ENCODE measurements at places on chromosomes 12 and 14. TPM values are rescaled to one million over a fixed set of nuclear protein-coding genes. Genes with fewer than 3 reads are reported as not detected.

DNA sequence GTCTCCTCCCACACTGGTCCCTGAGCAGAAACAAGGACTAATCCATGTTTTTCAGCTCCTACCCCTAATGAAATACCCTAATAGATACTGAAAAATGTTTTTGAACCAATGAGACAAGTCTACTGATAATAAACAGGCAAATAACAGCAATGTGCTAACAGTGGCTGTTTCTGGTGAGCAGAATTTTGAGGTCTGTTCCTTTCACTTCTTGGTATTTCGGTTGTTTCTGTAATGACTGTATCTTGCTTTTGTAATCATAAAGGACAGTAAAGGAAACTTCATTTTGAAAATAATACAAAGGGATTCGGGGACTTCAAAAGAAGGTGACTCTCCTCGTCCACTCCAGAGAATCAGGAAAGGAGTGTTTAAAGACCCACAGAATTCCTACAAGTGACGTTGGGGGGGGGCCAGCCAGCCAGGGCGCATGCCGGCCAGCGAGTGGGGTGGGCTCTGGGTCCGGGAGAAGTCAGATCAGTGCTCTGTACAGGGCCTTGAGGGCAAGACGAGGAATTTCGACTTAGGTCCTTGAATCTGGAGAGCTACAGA is 1.1 kb upstream of the CD9 start:
- no peak for DNase-seq

- peak; percentile 66 for DNase-seq
Observed at GRCh38 chr14:101120641-101121507, 217.4 kb upstream of the RTL1 start.

DNA sequence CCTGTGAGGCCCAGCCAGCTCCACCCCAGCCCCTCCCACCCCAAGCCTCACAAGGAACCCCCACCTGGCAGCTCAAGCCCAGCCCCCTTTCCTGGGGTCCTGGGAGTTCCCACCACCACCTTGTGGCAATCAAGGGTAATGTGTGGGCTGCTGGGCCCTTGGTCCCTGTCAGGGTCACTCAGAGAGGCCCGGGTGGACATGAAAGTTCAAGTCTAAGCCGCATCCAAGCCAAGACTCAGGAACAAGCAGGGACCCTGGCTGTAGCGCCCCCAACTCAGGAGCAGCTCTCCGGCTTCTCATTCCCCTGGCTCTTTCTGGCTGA is 106.4 kb upstream of the C14orf180 start:
- no peak for DNase-seq

- DNase-seq = no peak
Observed at GRCh38 chr12:42905419-42905705, 315.8 kb upstream of the PRICKLE1 start.

GRCh38 chr12:49231878-49232655 is 32.8 kb upstream of the TUBA1C start:
- no peak for DNase-seq

DNA sequence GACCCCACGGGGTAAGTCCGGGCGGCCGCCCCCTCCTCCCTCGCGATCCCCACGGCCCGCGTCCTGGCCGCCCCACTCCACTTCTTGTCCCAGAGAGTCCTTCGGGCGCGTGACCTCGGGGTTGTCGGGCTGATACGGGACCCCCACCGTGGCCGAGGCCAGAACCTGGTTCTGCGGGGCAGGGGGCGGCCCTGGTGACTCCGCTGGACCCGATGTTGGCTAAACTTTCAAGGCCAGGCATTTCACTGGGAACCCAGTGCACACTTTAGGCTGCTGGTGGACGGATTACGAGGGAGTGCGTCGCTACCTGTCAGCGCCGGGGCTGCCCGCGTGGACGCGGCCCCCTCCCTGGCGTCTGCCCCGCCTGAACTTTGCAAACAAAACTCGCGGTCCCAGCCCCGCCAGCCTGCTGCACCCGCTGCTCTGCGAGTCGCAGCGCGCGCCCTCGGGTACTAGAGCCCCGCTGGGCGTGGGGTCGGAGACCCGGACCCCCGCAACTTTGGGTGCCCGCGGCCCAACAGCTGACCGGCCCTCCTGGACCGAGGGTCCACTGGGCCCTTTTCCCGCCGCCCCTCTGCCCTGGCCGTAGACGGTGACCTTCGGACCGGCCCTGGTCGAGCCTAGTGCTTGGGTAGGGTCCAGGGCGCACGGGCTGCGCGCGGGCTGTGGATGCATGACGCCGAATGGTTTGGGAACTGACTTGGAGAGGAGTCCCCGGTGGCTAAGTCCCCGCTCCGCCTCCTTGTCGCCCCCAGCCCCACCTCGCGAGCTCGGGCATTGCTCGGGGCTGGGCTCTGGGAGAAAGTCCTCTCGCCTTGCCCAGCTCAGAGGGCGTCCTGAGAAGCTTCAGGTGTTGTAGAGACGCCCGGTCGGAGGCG is 624 bp downstream of the RIN3 start:
- peak; percentile 74 for DNase-seq

DNA sequence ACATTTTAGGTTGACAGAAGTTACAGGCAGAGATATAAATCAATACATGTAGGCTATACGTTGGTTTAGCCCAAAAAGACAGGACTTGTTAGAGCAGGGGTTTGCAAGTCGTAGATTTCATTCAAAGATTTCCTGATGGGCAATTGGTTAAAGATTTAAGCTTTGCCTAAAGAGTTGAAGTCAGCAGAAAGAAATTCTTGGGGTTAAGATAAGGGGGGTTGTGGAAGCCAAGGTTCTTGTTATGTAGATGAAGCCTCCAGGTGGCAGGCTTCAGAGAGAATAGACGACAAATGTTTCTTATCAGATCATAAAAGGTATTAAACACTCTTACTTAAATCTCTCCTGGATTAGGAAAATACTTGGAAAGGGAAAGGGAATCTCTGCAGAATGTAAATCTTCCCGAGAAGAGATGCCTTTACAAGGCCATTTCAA is 510.8 kb downstream of the TMTC2 start:
- no peak for DNase-seq

ADAM21 gene
- total RNA-seq = not detected

DNA sequence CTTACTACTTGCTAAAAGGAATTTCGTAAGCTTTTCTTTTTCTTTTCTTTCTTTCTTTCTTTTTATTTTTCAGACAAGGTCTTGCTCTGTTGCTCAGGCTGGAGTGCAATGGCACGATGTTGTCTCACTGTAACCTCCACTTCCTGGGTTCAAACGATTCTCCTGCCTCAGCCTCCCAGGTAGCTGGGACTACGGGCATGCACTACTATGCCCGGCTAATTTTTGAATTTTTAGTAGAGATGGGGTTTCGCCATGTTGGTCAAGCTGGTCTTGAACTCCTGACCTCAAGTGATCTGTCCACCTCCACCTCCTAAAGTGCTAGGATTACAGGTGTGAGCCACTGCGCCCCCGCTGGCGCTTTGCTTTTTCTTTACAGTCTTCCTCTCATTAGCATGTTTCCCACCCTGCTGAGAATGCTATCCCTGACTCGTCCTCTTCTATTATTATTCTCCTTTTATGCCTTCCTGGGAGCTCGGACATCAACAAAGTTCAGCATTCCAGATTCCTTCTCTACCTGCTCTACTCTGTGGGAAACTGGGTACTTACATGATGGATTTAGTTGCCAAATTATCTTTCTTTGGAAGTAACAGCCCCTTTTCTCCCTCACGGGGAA is 3.1 kb downstream of the MTHFD1 start:
- DNase-seq = no peak

DNA sequence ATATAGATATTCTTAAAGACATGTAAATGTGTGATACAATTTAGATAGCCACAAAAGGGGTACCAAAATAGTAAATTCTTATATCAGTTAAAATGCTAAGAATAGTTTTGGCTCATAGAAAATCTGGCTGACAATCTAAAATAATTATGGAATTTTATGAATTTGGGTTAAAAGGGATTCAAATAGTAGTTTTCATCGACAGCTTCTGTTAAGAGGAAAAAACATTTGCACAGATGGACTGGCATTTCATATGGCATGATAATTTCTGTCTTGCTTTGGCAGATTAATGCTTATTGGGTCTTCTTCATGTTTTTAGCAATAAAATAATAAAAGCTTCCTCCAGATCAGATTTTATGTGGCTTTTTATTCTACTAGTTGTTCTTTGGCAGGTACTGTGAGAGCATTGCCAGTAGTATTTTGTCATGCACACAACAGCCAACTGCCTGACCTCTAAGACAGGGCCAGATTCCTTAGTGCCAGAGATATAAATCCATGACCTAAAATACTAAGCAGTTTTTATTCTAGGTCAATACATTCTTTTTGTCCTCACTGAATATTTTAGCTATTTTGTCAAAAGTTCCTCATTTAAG is 9.1 kb downstream of the ABCD2 start:
- no peak for DNase-seq

OR6C2 gene
- total RNA-seq = not detected

- DNase-seq = no peak
Observed at GRCh38 chr14:86570371-86570770, 1040.4 kb downstream of the FLRT2 start.

DNA sequence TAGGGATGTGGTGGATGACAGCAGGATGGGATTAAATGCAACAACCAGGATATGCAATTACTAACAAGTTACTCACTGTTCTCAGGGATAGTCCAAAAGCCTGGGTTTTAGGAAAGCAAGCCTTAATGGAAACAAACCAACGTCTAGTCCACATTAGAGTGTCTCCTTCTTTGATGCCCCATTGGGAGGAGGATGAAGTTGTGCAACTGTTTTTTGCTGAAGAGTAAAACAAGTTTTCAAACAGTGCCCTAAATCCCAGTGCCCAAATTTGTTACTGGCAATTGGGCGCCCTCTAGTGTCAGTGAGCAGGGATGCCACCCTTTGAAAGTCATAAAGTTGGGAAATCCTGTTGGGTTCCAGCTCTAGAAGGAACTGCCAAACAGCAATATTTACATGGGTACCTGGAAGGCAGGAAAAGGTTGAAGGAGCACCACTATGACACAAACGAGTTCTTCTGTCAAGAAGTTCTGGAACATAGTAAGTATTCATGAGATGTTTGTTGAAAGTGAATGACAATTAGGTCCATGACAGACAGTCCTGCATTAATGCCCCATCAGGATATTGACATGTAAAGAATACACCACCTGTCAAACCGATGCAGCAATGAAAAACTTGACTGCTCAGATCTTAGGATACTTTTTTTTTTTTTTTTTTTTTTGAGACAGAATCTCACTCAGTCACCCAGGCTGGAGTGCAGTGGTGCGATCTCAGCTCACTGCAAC is 11.1 kb upstream of the DPF3 start:
- peak; percentile 89 for DNase-seq

ZC3H10 gene
- total RNA-seq = 11.2 TPM

DNA sequence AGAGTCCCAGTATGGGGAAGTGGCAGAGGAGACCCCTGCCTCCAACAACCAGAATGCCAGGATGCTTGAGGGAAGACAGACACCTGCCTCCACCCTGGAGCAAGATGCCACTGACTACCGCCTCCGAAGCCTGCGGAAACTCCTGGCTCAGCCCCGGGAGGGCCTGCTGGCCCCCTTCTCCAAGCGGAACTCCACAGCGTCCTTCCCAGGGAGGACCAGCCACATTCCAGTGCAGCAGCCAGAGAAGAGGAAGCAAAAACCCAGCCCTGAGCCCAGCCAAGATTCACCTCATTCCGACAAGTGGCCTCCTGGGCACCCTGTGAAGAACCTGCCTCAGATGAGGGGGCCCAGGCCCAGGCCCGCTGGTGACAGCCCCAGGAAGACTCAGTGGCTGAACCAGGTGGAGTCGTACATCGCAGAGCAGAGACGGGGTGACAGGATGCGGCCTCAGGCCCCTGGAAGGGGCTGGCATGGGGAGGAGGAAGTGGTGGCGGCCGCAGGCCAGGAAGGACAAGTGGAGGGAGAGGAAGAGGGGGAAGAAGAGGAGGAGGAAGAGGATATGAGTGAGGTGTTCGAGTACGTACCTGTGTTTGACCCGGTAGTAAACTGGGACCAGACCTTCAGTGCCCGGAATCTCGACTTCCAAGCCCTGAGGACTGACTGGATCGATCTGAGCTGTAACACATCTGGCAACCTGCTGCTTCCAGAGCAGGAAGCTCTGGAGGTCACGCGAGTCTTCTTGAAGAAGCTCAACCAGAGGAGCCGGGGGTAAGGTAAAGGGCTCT is 93.7 kb downstream of the B4GALNT3 start:
- peak; percentile 91 for DNase-seq

DNA sequence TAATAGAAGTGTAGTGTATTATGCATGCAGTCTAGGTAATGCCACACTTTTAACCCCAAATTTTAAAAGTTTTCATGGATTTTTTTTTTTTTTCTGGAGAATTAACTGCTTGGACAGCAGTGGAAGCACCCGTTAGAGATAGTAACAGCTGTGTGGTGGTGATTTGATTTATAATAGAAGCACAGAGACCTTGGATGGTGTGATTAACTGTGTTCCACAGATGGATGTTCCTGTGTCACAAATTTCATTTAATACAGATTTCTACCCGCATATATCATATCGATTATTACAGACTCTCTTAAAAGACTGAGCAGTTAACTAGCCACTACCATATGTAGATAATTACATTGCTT is 47.0 kb downstream of the IFT81 start:
- DNase-seq = no peak

- DNase-seq = no peak
Observed at GRCh38 chr12:30519535-30519934, 176.1 kb downstream of the IPO8 start.

DNA sequence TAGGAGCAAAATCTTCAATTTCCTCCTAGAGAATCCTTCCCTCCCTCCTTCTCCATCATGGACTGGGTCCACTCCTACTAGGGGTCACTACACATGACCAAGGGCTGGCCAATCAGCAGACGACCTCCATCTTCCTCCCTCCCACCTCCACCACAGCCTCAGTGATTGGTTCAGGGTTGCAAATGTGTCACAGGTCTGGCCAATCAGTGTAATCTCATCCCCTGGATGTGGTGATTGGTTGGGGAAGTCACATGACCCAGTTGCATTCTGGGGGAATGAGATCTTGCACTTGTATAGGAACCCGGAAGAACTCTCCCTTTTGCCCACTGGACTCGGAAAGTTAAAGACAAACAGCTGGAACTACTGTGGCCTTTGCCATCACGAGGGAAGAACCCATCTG is 169.2 kb downstream of the PIWIL1 start:
- DNase-seq = no peak

DNA sequence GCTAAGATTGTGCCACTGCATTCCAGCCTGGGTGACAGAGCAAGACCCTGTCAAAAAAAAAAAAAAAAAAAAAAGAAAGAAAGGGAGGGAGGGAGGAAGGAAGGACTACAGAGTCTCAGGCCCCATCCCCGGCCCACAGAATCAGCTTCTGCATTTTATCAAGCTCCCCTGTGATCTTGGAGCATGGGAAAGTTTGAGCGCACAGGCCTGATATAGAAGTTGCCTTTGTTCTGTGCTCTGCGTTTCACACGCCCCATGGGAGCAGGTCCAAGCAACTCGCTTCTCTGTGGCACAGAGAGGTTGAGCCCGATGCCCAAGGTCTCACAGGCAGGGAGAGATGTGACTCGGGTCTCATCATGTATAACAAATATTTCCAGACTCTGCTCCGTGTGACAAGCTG is 101.8 kb downstream of the PHETA1 start:
- DNase-seq = no peak

All from activated CD4-positive, alpha-beta T cell treated with anti-CD3 and anti-CD28 coated beads, Interleukin-2, amount 10 ng/mL, durations not matched to agents 24 days and 14 days (primary cell).